Stimulated activated CD8-positive, alpha-beta memory T cell treated with anti-CD3 and anti-CD28 coated beads, Interleukin-4, amount 100 ng/mL, for 24 hours (primary cell): ENCODE measurements at places on chromosomes 7 and 10.

DNA sequence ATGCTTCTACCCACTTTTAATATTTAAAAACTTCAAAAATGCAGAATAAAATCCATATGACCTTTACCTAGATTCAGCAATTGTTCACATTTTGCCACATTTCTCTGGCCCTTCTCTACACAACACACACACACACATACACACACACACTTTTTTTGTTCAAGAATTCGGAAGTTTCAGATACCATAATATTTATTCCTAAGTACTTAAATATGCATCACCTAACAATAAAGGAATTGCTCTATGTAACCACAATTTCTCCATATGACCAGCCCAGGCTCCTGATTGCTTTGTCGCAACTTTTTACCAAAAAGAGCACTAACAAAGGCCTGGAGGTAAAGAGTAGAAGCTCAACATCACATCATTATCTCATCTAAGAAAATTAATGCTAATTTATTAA, 106.6 kb downstream of the FAS start:
- no peak for DNase-seq

- no peak for DNase-seq
Observed at GRCh38 chr7:91494450-91494849, 230.2 kb downstream of the FZD1 start.

- no peak for DNase-seq
Observed at GRCh38 chr7:88866265-88866863, 70.8 kb upstream of the TEX47 start.

GRCh38 chr7:51069411-51070083, 247.1 kb downstream of the COBL start:
- no peak for DNase-seq

GRCh38 chr7:105098863-105099515, 85.0 kb downstream of the KMT2E start:
- no peak for DNase-seq

DNA sequence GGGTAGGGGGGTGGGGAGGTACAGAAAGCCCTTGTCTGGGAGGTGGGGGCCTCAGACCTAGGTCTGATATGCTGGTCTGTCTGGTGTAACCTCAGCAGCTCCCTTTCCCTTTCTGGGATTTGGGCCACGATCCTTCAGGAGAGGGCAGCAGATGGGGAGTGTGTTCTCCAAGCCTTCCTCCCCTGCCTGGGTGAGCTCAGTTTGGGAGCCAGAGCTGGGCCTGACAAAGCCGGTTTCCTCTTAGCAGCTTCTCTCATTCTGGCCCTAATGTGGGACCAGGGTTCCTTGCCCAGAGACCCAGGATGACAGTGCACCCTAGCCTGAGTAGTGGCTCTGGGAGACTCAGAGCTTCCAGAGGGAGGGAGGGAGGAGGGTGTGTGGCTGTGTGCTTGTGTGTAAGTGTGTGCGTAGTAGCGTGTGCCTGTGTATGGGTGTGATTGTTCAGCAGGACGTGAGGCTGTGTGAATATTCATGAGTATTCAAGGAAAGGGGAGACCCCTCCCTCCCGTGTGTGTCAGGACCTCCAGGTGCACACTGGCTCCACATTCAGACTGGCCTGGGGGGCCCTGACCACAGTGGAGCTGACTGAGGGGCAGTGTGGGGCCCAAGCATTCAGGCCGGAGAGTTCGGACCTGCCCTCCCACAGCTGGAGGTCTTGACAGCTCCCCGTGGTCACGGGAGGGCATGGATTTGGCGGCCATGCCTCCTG, 96.5 kb downstream of the ZMIZ1 start:
- no peak for DNase-seq

- no peak for DNase-seq
Observed at GRCh38 chr10:99654390-99655175, 4.7 kb upstream of the ENTPD7 start.

- no peak for DNase-seq
Observed at GRCh38 chr7:78677391-78677790, 776.1 kb downstream of the MAGI2 start.

DNA sequence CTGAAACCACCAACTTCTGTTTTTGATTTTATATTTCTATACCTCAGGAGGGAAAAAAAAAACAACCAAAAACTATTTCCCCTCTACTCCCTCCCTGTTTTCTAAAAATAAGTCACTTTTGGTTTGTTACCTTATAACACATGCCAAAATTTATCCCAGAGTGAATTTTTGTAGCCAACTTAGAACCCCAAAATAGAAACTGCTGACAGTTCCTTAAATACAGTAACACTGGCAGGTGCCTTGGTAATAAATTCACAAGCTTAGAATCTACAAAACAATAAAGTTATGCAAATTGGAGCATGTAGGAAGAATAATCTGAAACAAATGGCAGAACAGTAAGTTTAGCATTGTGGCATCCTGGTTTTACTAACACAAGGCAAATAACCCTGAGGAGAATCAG, 165.0 kb upstream of the HDAC9 start:
- DNase-seq: no peak

DNA sequence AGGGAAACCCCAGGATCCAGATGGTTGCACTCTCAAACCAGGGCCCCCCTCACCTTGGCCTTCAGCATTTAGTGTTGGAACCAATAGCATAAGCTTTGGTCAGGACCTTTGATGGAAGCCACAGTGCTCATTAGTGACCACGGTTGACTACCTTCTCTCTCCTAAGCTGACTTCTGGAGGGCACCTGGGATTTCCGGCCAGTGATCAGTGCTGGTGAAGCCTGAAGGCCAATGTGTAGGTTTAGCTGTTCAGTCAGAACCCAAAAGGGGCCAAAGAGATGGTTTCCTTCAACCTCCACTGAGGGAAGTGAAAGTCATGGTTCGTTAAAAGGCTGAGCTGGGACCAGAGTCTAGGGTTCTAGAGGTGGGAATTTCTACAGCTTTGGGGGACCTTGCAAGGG, 46.4 kb downstream of the TCF7L2 start:
- DNase-seq: no peak

GRCh38 chr7:121097577-121097976, 109.1 kb downstream of the CPED1 start:
- no peak for DNase-seq

DNA sequence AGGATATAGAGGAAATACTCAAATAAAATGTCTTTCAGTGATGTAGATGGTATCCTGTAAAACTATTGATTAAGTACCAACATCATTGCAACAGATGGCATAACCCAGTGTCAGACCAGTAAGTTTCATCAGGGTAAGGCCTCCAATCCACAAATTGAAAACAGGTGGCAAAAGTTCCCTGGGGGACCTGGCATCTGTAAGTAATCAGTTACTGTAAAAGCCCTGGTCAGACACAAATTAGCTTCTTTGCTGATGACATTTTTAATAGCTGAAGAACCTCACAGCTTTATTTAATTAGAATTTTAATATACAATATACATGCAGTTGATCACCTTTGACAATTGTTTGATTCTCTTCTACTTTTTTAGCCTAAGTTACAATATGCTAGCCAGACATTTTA, 152.5 kb downstream of the PLXDC2 start:
- DNase-seq: no peak

- DNase-seq: no peak
Observed at GRCh38 chr10:89030791-89031190, 40.2 kb downstream of the FAS start.

GRCh38 chr7:148135116-148135515, 455.4 kb upstream of the C7orf33 start:
- DNase-seq: no peak
